Uterus (tissue), 4 donors: ENCODE measurements at places on chromosomes 12 and 14. TPM values are rescaled to one million over a fixed set of nuclear protein-coding genes. Genes with fewer than 3 reads are reported as not detected.

- no peak for DNase-seq
Observed at GRCh38 chr14:76259029-76259735, 107.5 kb downstream of the GPATCH2L start.

- DNase-seq = no peak
Observed at GRCh38 chr12:31120392-31121008, 46.8 kb downstream of the DDX11 start.

- no peak for DNase-seq
Observed at GRCh38 chr14:38544776-38545175, 288.9 kb upstream of the CLEC14A start.

- DNase-seq = peak; percentile 49
Observed at GRCh38 chr14:34722723-34723545, 8.5 kb upstream of the CFL2 start.

DNA sequence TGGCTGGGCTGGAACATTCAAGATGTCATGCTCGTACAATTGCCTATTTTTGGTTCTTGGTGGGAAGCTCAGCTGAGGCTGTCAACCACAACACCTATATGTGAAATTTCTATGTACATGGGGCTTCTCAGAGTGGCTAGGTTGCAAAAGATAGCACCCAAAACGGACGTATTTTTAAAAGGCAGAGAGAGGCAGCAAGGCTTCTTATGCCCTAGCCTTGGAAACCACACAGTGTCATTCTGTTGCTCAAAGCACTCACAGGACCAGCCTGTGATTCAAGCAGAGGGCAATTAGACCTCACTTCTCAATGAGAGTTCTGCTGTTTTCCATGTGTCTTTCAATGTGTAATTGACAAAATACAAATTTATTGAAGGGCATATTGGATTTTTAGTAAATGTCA is 134.0 kb downstream of the GXYLT1 start:
- DNase-seq = no peak

- DNase-seq = no peak
Observed at GRCh38 chr14:22845821-22846625, 9.6 kb downstream of the MMP14 start.

GRCh38 chr12:22993609-22994315 is 368.8 kb downstream of the ETNK1 start:
- no peak for DNase-seq

DNA sequence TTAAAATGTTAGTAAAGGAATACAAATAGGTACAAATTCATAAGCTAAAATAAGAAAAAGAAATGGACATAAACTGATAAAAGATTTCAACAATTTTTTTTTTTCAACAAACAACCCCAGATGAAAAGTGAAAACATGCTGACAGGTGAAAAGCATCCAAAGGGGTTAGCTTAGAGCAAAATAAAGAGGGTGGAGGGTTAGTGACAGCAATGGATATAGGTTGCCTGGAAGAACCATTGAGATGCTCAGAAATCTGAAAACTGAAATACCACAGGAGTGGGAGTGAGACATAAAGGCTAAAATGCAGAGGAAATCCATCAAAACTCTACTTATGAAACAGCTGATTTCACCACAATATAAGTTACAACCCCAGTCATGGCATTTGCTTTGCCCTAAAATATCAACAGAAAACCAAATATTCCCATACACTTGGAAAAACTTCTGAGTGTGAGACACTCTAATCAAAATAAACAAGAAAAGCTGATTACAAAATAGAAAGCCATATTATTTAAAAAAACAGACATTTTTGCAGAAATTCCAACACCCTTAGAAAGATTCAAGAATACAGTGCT is 136.3 kb upstream of the PLEKHG7 start:
- DNase-seq = no peak

DNA sequence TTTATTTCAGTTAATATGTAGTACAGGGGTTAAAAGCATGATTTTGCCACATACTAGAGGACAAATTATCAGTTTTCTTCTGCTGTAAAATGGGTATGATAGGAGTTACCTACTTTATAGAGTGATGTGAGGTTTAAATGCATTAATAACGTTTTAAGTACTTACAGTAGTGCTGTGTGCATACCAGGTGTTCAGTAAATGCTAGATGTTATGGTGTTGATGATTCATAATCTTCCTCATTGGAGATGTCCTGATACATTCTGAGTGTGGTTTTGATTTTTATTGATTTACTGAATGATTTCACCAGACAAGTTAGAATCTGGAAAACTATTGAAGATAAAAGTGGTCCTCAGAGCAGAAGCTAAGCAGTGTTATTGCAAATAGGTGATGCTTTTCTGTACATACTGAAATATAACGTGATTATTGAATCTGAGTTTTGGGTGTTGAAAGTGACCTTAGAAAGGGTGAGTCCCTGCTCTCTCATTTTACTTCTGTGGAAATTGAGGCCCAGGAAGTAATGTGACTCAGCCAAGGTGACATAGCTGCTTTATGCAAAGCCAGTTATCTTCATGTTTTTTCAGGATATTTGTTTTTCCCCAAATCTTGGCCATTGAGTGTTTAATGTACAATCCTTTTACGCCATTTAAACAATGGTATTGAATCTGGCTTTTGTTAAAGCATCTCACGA is 54.7 kb downstream of the VRK1 start:
- DNase-seq = no peak

DNA sequence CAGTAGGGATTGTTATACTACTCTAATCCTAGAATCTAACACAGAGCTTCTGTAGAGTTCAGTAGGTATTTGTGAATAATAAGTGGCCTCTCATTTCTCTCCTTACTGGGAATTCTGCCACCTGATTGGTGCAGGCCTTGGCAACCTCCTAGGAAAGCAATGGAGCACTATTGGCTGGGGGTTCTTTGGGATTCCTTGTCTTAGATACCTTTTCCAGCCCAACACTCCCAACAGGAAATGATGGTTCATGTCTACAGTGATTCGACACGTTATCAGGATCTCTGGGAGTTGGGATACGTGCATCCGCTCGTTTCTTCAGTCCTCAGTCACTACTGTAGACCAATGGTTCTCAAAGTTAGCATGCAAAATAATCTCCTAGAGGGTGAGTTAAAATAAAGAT is 67.4 kb downstream of the ELK3 start:
- DNase-seq = no peak

- peak; percentile 53 for DNase-seq
Observed at GRCh38 chr14:23300687-23301223, 1.9 kb downstream of the PPP1R3E start.

DNA sequence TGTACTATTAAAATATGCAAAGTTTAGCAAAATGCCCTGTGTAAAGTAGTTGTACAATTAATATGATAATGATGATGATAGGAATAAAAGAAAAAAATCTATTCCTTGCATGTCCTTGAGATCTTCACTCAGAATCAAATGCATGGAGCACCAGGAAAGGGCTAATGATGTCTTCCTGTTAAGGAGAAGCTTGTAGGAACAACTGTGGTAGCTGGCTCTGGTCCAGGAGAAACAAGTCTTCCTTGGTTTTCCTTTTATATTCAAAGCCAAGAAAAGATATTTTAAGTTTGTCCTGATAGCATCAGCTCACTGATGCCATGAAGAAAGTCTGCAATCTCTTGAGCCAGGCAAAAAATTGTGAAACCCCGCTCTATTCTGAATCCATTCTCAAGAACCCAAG is 138.9 kb downstream of the PIK3C2G start:
- peak; percentile 28 for DNase-seq

GRCh38 chr12:101594700-101595099 is at the start of gene MYBPC1:
MYBPC1 (plus strand) TSS chr12:101594971; CDS start chr12:101595071, 100 bp downstream.
- no peak for DNase-seq

DNA sequence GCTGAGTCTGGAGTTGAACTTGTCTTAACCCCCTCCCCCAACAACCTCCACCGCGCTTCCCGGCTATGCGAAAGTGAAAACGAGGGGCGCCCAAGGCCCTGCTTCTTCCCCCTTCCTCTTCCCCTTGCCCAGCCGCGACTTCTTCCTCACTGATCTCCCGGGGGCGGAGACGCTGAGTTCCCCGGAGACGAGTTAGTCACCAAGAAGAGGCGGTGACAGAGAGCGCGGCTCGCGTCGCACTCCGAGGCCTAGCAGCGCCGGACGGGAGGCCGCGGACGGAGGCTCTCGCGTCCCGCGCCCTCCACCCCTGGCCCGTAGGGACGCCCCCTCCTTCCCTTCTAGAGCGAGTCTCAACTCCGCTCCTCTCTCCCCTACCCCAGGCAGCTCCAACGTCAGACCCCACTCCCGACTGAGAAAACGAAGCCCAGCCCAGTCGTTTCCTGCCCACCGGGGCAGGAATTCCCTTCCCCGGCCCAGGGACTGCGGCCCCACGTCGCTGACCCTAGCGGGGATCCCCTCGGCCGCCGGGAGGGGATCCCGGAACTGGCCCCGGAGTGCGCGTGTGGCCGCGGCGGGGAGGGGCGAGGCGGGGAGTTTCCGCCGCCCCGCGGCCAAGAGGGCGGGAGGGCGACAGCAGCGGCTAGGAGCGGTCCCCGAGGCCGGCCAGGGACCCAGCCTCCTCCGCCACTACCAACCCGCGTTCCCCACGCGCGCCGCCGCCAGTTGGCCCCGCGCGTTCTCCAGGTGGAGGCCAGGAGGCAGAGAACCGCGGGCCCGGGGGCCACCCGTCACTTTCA is 1.4 kb downstream of the BAZ1A start:
- DNase-seq = peak; percentile 75

- DNase-seq = no peak
Observed at GRCh38 chr12:113091506-113091905, 35.0 kb downstream of the DTX1 start.

DNA sequence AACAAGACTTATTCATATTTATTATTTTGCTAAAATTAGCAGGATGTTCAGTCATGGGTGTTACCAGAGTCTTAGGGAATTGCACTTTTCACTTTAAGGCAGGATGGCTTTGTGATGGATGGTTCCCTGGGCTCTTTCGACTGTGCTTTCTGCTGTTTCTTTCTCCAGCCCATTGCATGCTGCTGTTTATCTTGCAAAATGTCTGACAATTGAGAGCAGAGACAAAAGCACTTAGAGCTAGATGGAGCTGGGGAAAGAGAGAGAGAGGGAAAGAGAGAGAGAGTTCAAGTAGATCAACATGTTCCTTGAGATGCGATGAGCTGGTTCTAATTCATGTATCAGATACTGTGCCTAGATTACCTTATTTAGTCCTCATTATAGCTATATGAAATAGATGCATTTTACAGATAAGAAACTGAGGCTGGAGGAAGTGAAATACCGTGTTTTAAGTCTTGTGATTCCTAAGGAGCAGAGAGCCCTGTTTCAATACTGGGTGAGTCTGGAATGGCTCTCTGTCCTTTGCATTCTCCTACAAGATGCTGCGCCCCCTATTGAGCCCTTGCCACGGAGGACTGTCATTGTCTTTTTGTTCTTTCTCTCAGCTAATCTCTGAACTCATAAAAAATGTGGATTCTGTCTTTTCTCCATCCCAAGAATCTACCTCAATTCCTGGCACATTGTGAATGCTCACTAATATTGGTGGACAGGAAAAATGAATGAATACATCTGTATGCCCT is 227.9 kb downstream of the ALG10B start:
- no peak for DNase-seq

GRCh38 chr12:14803830-14804160 is 325 bp downstream of the C12orf60 start:
- DNase-seq = no peak

- no peak for DNase-seq
Observed at GRCh38 chr12:52193991-52194390, 2.2 kb upstream of the KRT80 start.

DNA sequence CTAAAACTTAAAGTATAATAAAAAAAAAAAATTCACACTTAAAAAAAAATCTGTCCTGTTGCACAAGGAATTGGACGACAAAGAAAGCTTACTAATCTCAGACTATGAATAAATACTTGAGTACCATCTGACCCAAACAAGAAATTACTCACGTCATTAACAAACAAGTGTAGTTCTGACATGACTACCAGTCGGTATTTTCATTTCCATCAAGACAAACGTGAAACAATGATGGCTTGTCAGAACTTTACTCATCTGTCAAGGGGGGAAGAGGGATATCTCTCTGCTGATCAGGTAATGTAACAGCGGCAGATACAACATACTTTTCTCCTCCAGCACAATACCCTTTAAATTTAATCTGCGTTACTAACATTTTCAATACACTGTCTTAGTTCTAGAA is 78.3 kb downstream of the CDK17 start:
- no peak for DNase-seq

- DNase-seq = no peak
Observed at GRCh38 chr12:132597333-132598316, 12.8 kb downstream of the LRCOL1 start.

DNA sequence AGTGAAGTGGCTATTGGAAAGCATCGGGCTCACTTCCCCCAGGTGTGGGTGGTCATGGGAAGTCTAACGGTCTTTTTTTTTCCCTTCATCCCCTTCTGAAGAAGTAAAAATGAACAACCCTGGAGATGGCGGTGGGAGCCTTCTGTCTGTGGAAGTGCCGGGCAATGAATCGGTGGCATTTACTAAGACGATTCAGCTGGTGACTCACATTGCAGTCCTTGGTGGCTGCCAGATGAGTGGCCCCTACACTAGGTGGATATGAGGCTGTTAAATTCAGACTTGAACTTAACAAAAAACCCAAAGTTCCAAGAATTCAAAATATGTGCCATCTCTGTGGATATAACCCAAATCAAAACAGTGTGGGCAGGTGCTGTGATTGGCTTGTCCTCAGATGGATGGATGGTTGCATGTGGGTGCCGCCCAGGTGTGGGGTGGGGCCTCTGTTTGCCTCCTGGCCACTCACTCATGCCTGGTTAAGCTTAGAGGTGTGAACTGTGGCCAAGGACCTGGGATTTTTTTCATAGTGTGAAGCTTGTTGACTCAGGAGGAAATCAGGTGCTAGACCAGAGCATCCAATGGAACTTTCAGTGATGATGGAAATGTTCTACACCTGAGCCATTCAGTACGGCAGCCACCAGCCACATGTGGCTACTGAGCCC is 176.7 kb upstream of the NOS1 start:
- DNase-seq = no peak

GRCh38 chr12:57996520-57996919 is 55.2 kb downstream of the ATP23 start:
- no peak for DNase-seq

- no peak for DNase-seq
Observed at GRCh38 chr14:91817566-91818325, 49.6 kb downstream of the TC2N start.

DNA sequence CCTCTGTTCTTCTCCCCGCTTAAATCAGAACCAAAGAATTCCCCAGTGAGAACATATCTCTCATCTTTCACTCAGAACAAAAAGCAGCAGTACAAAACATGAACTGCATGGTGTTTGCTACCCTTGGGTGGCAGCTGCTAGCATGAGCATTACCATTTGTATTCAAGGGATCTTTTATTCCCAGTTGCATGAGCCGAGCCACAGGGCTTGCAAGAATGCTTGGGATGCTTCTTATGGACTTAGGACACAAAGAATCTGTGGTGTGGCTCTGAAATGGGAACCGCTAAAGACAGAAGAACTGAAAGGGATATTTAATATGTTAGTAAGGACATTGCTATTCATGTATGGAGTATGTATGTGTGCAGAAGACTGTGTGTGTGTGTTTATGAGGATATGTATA is 190.6 kb downstream of the TMX1 start:
- no peak for DNase-seq

Gene GARIN6
- not detected for total RNA-seq

Gene CEP128
- 29.8 TPM for total RNA-seq

Gene SYCP3
- not detected for total RNA-seq

Gene ATL1
- 24.3 TPM for total RNA-seq

Gene NDUFB1
- total RNA-seq = 70.2 TPM

Gene RASSF9
- 8.3 TPM for total RNA-seq

Gene GRIN2B
- total RNA-seq = not detected

Gene PUS1
- total RNA-seq = 29.2 TPM

Gene NPFF
- not detected for total RNA-seq

Gene KLRC2
- not detected for total RNA-seq

Gene CISTR
- total RNA-seq = not detected

Gene DHRS1
- 17.0 TPM for total RNA-seq

Gene PMCH
- not detected for total RNA-seq

Gene CD163L1
- 5.7 TPM for total RNA-seq

Gene AMDHD1
- total RNA-seq = 1.8 TPM
